Cortex of kidney (tissue), 1 donor: ENCODE measurements at places on chromosomes 1 and 21.

- DNase-seq: no peak
These were observed 3.9 kb upstream of the FNDC10 start for GRCh38 chr1:1603671-1604373.

DNA sequence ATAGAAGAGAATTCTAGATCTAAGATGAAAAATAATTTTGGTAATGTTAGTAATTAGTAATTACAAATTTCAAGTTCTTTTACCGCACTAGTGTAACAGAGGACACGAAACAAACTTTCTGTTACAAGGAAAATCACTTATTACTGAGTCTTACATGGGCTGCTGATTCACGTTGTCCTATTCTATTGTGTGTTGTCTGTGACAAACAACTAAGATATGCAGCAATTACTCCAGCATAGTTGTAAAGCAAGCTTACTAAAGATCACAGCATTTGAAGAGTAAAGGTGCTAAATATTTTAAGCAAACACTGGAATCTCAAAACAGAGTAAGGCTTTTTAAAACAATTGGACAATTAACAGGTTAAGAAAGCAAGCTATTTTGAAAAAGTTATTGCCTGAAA, 502.3 kb downstream of the KCNT2 start:
- no peak for DNase-seq

DNA sequence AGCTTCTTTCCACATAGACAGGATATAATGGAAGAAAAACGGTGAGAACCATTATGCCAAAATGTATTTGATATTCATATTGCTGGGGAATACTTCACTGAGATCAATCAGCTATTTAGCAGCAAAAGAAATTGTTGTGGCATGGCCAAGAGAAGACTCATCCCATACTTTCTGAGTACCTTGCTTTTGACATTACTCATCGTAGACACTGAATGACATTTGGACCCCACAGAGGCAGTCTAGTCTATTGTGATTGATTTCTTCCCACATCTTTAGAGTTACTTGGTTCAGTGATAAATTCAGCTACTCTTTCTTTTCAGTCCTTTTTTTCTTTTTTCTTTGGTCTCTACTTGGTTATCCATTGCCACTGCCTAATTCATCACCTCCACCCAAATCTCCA, 22.1 kb downstream of the ATP1B1 start:
- DNase-seq: no peak

GRCh38 chr1:113140588-113141446, 67.8 kb downstream of the LRIG2 start:
- no peak for DNase-seq

GRCh38 chr1:46422261-46422871, 28.2 kb downstream of the FAAH start:
- no peak for DNase-seq

DNA sequence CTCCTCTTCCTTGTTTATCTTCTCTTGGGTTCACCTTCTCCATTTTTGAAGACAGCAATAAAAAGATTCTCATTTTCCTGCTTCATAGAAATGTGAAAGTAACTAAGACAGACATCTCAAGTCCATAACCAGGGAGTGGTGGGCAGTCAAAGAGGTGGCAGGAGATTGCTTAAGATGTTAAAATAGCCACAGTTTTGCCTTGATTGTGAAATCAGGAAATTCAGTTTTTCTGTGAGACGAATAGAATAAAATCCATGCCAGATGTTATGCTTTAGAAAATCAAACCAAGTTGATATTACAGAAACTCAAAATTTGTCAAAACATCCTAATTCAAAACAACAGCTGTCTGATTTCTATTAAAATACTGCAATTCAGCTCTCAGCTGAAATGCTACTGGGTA, 57.2 kb downstream of the TNN start:
- no peak for DNase-seq

- no peak for DNase-seq
These were observed 38.1 kb downstream of the MRAP start for GRCh38 chr21:32336711-32337110.

DNA sequence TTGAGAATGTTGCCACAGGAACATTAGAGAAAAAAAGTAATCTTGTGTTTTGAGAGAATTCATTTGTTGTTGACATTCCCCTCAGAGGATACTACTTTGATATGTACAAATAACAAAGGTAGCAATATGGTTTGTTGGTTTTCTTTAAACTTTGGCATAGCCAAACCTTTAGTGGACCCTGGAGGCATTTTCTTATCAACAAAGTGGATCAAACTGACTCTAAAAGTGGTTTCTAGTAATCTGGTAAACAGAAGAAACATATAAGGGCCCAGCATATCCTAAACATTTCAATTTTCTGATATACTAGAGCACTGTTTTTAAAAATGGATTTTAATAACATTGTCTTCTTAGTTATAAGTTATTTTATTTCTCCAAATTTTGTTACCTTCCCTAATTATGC, 29.8 kb downstream of the POU2F1 start:
- no peak for DNase-seq

GRCh38 chr1:205933671-205934618, 9.3 kb downstream of the SLC26A9 start:
- DNase-seq: no peak

DNA sequence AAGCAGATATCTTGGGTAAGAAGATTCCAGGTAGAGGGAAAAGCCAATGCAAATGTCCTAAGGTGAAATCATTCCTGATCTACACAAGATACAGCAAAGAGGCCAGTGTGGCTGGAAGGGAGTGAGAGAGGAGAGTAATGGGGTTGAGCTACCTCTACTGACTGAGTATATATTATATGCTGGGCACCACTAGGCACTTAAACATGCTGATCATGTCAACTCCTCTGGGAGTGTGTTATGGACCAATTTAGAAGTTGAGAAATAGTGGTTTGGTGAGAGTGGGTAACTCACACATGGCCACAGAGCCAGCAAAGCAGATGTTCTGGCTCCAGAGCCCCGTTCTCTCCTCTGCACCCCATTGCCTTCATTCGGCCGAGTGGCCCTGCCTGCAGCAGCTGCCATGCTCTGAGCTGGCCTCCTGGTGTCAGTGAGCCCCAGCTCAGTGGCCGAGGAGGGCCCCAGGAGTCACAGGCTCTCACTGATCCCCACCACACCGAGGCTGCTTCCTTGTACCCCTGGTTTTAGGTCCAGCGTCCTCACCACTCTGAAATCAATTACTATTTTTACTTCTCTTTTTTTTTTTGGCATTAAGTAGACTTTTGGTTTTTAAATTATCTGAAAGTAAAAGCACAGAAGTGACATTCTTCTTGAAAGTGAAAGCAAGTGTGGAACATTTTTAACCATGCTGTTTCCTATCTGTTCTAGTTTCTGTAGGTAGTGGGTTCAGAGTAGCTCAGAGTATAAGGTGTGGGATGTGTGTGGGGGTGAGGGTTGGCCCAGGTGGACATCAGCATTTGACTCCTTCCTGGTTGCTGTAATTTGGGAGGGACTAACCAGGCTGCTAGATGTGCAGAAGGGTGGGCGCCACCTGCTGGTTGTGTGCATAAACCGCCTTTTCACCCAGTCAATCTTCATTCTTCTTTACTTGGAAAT, 45.8 kb upstream of the CRNN start:
- no peak for DNase-seq

DNA sequence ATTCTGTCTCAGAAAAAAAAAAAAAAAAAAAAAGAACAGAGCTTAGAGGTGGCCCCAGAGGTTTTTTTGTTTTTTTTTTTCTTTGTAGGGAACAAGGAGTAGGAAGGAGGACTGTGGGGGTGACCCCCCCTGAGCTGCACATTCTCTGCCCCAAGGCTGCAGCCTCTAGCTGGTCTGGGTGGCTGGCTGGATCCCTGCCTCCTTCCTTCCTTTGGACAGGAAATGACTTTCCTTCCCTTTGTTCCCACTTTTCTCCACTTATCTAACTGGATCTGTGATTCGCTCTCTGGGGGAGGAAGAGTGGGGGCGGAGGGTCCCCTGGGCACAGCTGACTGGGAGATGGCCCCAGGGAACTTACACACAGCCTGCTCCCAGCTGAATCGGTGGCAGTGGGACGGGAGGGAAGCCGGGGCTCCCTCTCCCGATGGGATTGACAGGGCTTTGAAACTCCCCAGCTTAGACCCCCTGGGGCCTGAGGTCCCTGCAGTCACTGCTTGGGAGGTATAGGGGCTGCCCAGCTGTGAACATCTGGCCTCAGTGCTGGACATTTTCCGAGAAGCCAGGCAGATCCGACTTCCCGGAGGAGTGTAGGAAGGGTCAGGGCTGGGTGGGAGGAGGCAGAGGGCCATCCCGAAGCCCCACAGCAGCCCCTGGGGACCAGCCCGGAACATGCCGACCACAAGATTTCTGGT, 2.1 kb downstream of the FBLIM1 start:
- no peak for DNase-seq
